Spinal cord (tissue), 10 donors: ENCODE measurements at places on chromosomes 7 and 10.

GRCh38 chr10:60188548-60188947, 201.1 kb downstream of the ANK3 start:
- no peaks in the 10 kb centered on the region for H3K4me1 ChIP-seq
- no peak overlapping the region for H3K27ac ChIP-seq
- no peaks in the 10 kb centered on the region for H3K27me3 ChIP-seq

DNA sequence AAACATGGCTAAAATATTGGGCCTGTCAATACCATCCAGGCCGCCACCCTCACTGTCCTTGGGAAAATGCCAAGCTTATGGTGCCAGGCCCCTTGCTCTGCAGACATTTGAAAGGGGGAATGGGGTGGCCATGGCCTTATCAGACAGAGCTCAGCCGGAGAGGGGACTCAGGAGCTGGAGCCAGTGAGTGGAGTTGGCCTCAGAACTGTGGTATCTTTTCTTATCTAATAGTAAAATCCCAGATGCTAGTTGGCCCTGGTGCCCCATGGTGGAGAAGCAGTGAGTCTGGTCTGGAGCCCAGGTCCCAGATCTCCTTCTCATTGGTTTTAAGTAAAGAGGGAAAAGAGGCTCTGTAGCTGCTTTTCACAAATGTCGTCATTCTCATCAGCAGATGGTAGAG, 49.6 kb upstream of the SORCS3 start:
- H3K36me3 ChIP-seq: no peaks in the 10 kb centered on the region
- no peak overlapping the region for H3K27ac ChIP-seq
- no peak overlapping the region for H3K4me3 ChIP-seq
- DNase-seq: no peak
- no peaks in the 10 kb centered on the region for H3K4me1 ChIP-seq
- no peaks in the 10 kb centered on the region for H3K27me3 ChIP-seq

GRCh38 chr7:103391150-103391549, 43.7 kb downstream of the PSMC2 start:
- H3K4me1 ChIP-seq: no peaks in the 10 kb centered on the region
- H3K27me3 ChIP-seq: no peaks in the 10 kb centered on the region
- no peak for DNase-seq
- H3K36me3 ChIP-seq: no peaks in the 10 kb centered on the region

DNA sequence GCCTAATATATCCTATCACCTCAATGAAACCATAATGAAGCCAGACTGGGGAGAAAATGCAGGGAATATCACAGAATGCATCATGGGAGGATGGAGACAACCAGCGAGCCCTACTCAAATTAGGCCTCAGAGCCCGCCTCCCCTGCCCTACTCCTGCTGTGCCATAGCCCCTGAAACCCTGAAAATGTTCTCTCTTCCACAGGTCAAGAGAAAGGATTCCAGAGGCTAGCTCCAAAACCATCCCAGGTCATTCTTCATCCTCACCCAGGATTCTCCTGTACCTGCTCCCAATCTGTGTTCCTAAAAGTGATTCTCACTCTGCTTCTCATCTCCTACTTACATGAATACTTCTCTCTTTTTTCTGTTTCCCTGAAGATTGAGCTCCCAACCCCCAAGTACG, 31.5 kb downstream of the PRSS2 start:
- no peak overlapping the region for H3K27ac ChIP-seq
- H3K36me3 ChIP-seq: no peaks in the 10 kb centered on the region
- H3K4me3 ChIP-seq: no peak overlapping the region
- peaks cover 31% of the 10 kb centered on the region for H3K27me3 ChIP-seq

- H3K27ac ChIP-seq: no peak overlapping the region
- H3K4me3 ChIP-seq: no peak overlapping the region
- no peak for DNase-seq
- H3K27me3 ChIP-seq: no peaks in the 10 kb centered on the region
Measured at GRCh38 chr10:59901470-59901869, 4.9 kb downstream of the CCDC6 start.

DNA sequence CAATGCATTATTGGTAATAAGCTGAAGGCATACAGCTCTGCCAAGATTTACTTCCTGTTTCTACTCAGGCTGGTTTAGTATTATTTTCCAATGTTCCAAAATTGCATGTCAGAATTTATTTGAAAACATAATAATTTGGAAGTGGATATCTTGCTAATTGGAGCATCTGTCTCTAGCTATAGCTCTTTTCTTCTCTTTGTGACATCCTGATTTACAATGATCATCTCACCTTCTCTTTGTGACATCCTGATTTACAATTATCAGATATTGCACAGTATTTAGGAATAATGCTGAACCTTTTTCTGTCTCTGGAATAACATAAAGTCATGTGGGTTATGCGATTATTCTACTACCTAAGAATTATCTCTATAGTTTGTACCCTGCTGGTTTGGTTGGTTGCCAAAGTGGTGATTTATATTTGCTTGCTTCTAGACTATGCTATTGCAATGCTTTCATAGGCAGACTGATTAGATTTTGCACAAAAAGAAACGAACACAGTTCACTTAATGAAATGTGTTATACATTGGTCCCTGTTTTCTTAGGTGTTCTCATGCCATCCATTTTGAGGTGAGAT, 44.3 kb upstream of the CABCOCO1 start:
- no peaks in the 10 kb centered on the region for H3K27me3 ChIP-seq
- no peak overlapping the region for H3K4me3 ChIP-seq
- no peaks in the 10 kb centered on the region for H3K4me1 ChIP-seq
- peak; percentile 47 for DNase-seq
- H3K27ac ChIP-seq: no peak overlapping the region
- H3K36me3 ChIP-seq: no peaks in the 10 kb centered on the region

DNA sequence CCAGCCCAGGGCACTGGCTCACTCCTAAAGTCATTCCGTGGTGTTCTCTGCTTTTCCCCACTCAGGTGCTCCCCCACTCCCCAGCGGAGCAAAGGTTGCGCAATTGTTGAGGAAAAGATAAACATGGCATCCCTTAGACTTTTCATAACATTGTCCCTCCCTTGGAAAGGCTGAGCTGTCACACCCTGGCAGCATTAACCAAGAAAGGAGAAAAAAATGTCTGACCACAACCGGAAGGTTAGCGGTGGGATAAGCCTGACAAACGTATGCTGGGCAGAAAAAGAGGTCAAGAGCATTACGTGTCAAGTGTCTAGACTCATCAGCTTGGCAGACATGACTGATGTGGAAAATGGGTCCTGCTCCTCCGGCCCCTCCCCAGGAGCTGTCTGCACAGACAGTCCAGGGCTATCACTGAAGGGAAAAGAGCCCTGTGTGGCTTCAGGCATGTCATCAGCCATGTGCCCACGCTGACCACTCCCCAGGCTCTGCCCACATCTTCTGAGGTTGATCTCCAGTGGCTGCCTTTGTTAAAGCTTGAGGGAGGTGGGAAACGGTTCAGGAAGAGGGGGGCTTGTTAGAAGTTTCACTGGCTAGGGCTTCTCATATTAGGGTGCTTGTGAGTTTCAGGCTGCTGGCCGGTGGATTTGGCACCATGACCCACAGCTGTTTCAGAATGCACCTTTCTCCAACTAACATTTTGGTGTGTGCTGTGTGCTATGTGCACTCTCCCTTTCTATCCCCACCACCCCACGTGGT, 30.1 kb downstream of the BTBD16 start:
- no peaks in the 10 kb centered on the region for H3K27me3 ChIP-seq
- peaks cover 9% of the 10 kb centered on the region for H3K4me1 ChIP-seq
- no peak overlapping the region for H3K4me3 ChIP-seq
- no peaks in the 10 kb centered on the region for H3K36me3 ChIP-seq
- H3K27ac ChIP-seq: no peak overlapping the region

- H3K27me3 ChIP-seq: no peaks in the 10 kb centered on the region
- no peak overlapping the region for H3K4me3 ChIP-seq
- no peaks in the 10 kb centered on the region for H3K36me3 ChIP-seq
- H3K4me1 ChIP-seq: no peaks in the 10 kb centered on the region
- no peak for DNase-seq
Measured at GRCh38 chr7:94016786-94017185, 12.6 kb upstream of the BET1 start.

DNA sequence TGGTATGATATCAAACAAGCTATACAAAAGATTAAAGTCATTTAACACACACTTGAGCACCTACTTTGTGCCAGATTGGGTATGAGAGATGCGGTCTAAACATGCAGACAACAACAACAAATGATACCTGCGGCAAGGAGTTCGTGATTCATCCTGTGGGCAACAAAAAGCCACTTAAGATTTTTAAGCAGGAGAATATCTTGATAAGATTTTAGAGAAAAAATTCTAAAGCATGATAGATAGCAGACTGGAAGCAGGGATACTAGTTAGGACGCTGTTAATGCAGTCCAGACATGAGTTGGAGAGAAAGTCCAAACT, 1.6 kb upstream of the KBTBD2 start:
- H3K27me3 ChIP-seq: no peaks in the 10 kb centered on the region
- peaks cover 9% of the 10 kb centered on the region for H3K4me1 ChIP-seq
- DNase-seq: no peak
- H3K36me3 ChIP-seq: no peaks in the 10 kb centered on the region
- no peak overlapping the region for H3K4me3 ChIP-seq

GRCh38 chr10:60820093-60820754, 41.9 kb downstream of the CDK1 start:
- H3K4me1 ChIP-seq: no peaks in the 10 kb centered on the region
- DNase-seq: no peak
- no peaks in the 10 kb centered on the region for H3K27me3 ChIP-seq
- H3K27ac ChIP-seq: no peak overlapping the region
- H3K36me3 ChIP-seq: no peaks in the 10 kb centered on the region
- H3K4me3 ChIP-seq: no peak overlapping the region

GRCh38 chr10:44935201-44935965, 24.2 kb upstream of the RASSF4 start:
- H3K27me3 ChIP-seq: no peaks in the 10 kb centered on the region
- peak overlapping the region; percentile 90 for H3K27ac ChIP-seq
- peak; percentile 42 for DNase-seq
- H3K36me3 ChIP-seq: no peaks in the 10 kb centered on the region
- no peak overlapping the region for H3K4me3 ChIP-seq

DNA sequence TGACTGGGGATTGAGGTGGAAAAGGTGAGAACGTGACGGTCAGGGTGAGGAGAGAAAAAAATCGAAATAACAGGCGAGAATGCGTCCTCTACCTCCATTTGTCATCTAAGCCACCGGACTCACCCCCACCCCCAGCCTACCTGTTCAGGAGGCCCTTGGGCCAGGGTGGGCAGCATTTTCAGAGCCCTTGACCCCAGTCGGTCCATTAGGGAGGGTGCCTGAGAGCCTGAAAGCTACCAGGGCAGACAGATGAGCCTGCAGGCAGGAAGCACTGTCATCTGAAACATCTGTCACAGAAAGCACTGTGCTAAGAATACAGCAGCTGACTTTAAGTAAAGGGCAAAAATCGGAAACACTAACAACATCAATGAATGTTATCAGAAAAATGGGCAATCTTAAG, 47.0 kb downstream of the MAD1L1 start:
- no peak overlapping the region for H3K4me3 ChIP-seq
- H3K36me3 ChIP-seq: peaks cover 4% of the 10 kb centered on the region
- H3K27me3 ChIP-seq: no peaks in the 10 kb centered on the region
- no peak overlapping the region for H3K27ac ChIP-seq
- DNase-seq: no peak

- H3K27me3 ChIP-seq: no peaks in the 10 kb centered on the region
- no peak overlapping the region for H3K4me3 ChIP-seq
- H3K36me3 ChIP-seq: no peaks in the 10 kb centered on the region
- H3K27ac ChIP-seq: no peak overlapping the region
- no peak for DNase-seq
- H3K4me1 ChIP-seq: no peaks in the 10 kb centered on the region
Measured at GRCh38 chr10:113516061-113516460, 36.8 kb upstream of the HABP2 start.

DNA sequence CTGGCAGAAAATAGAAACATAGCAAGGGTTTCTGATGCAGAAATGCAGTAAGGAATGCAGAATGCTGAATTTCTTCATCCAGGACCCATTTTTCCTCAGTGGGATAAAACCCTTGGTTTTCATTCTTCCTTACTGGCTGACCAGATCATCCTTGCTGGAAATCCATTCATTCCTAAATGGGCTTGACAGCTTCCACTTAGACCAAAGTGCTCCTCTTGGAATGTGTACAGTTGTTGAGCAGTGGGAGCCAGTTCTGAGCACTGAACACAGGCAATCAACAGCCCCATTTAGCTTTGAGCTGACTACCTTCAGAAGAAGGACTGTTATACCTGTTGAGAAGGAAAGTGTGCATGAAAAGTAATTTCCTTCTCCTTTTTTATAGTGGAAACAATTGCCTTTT, 232.1 kb downstream of the SORCS3 start:
- no peak overlapping the region for H3K27ac ChIP-seq
- H3K36me3 ChIP-seq: no peaks in the 10 kb centered on the region
- H3K27me3 ChIP-seq: no peaks in the 10 kb centered on the region
- DNase-seq: no peak
- H3K4me3 ChIP-seq: no peak overlapping the region
- no peaks in the 10 kb centered on the region for H3K4me1 ChIP-seq

DNA sequence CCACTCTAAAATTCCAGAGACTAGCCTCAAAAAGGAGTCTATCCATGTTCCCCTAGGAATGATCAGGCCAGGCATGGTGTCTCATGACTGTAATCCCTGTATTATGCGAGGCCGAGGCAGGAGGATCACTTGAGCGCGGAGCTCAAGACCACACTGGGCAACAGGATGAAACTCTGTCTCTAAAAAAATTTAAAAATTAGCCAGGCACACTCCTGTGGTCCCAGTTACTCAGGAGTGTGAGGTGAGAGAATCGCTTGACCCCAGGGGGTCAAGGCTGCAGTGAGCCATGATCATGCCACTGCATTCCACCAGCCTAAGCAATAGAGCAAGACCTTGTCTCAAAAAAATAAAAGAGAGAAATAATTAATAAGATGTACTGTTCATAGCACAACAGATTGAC, 256.8 kb downstream of the KCND2 start:
- H3K4me1 ChIP-seq: no peaks in the 10 kb centered on the region
- no peaks in the 10 kb centered on the region for H3K27me3 ChIP-seq
- H3K36me3 ChIP-seq: no peaks in the 10 kb centered on the region
- H3K27ac ChIP-seq: no peak overlapping the region

DNA sequence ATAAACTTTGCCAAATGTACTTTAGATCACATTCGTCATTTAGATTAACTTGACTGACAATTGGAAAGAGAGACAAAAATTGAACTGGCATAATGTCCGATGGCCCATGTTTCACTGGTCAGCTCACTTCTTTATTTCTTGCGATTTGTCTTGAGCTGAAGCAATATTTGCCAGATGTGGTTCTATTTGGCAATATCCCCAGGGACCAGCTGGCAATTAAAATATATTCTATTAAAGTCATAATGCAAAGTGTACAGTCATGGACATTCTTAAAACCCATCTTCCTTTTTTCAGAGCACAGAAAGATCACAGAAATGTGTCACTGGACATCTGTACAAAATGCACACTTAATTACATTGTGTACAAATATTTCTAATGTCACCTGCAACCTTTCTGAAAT, 26.3 kb downstream of the NEBL start:
- no peaks in the 10 kb centered on the region for H3K36me3 ChIP-seq
- H3K27ac ChIP-seq: no peak overlapping the region
- DNase-seq: no peak
